ENCODE measurements at places on chromosomes 3 and 15. TPM values are rescaled to one million over a fixed set of nuclear protein-coding genes. Genes with fewer than 3 reads are reported as not detected.

- DNase-seq: peak; percentile 26
Observed at GRCh38 chr3:17473761-17474160, 268.7 kb downstream of the TBC1D5 start.

- no peak for DNase-seq
Observed at GRCh38 chr3:58586776-58587192, 9.6 kb upstream of the FAM107A start.

The IFT80 gene
- 47.9 TPM for total RNA-seq

The CKMT1B gene
- not detected for total RNA-seq

- no peak for DNase-seq
Observed at GRCh38 chr3:43212914-43213611, 73.3 kb upstream of the SNRK start.

DNA sequence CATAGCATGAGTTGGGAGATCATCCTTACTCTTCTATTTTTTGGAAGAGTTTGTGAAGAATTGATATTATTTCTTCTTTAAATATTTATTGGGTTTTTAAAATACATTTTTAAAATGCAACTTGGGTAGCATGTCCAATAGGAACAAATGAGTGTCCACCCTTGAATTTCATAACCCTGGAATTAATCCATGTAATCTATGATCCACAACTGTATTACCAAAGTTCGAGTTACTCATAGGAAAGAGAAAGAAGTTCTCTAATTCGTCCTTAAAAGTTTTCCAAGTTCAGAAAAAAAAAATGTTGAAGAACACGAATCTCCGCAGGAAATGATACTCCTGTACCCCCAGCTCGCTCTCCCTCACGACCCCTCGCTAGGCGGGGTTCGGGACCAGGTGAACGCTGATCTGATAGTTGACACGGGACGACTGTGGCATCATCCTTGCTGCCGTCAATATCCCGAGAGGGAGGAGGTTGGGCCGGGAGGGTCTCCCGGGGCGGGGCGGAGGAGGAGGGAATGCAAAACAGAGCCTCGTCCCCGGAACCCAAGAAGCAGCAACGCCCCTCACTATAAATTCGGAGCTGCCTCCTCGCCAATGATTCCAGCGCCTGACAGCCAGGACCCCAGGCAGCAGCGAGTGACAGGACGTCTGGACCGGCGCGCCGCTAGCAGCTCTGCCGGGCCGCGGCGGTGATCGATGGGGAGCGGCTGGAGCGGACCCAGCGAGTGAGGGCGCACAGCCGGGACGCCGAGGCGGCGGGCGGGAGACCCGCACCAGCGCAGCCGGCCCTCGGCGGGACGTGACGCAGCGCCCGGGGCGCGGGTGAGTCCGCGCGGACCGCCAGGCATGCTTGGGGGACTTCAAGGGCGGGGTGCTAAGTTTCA, at the start of gene AGTR1:
Gene AGTR1 (plus strand): TSS at position 598 of the 884 bp plus-strand sequence. CDS start 43,133 bp downstream, outside the sequence.
- peak; percentile 11 for DNase-seq

The CPB1 gene
- not detected for total RNA-seq

DNA sequence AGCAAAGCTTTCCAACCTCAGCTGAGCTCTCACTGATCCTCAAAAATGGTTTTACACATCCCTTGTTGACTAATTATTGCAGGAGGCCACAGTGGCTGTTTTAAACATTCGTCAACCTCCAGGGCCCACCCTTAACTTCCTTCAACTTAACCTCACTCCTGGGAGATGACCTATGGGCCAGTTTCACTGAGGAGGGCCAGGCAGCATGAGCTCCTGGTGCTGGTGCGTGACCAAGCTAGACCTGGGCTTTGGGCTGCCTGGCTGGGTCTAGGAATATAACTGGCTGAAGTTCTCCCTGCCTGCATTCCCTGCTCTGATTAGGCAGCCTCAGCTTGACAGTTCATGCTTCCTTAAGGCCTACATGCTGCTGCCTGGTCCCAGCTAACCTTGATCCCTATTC, 273.7 kb upstream of the ATP11B start:
- DNase-seq: no peak

- DNase-seq: peak; percentile 90
Observed at GRCh38 chr3:55484801-55485791, 2.0 kb downstream of the WNT5A start.

The DUOX1 gene
- not detected for total RNA-seq

The PLA2G4D gene
- not detected for total RNA-seq

The TCAIM gene
- 37.6 TPM for total RNA-seq

DNA sequence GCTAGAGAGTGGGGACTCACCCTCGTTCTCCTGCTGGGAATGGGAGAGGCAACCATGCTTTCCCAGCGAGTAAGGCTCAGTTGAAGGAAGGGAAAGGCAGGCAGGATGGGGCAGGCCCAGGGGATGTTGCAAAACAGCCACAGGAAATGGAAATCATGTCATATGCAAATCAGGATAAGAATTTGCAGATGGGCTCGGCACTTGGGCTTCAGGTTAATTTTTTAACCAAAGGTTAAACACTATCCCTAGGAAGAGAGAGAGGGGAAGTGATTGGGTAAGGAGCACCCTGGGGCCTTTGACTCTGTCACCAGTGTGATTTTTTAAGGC, 14.6 kb upstream of the PLA2G4E start:
- peak; percentile 8 for DNase-seq

The SEMA3B gene
- 23.3 TPM for total RNA-seq

- DNase-seq: no peak
Observed at GRCh38 chr3:30034246-30034991, 572.0 kb upstream of the TGFBR2 start.

The P2RY12 gene
- under 0.01 TPM for total RNA-seq
